Lower lobe of right lung (tissue), 2 donors: ENCODE measurements at places on chromosomes 11 and 22.

DNA sequence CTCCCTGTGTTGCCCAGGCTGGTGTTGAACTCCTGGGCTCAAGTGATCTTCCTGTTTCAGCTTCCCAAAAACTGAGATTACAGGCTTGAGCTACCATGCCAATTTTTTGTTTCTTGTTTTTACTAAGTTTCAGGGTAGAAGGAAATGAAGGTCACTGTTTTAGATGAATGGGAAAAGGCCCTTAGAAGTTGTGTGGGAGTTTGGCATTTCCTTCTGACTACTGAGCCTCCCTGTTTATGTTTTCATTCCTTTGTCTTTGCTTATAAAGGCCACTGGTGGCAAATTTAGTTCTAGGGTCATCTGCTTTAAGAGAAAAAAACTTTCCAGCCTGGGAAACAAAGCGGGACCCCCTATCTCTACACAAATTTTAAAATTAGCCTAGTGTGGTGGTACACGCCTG is 22.1 kb downstream of the SRPRA start:
- no peak for DNase-seq

- no peak for DNase-seq
Observed at GRCh38 chr11:61055776-61056175, 46.5 kb upstream of the CD5 start.

- no peak for DNase-seq
Observed at GRCh38 chr22:48098243-48098920, 1335.9 kb downstream of the TBC1D22A start.

DNA sequence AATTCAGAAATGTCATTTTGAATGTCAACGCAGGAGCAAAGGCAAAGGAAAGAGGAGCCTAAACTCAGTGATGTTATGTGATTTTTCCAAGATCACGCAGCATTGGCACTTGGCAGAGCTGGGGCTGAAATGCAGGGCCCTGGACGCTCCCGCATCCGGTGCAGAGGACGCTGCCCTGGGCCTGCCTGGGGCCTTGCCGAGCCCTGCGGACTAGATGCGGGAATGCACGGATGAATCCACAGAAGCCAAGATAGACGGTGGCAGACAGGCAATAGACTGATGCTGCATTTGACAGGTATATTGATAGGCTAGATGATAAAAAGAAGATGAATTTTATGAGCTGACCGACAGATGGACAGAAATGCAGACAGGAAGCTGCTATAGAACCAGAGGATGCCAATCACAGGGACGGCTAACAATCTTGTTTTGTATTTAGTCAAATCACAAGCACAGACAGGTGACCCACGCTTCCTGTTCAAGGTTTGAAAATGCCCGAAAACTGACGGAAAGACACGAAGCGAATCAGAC is 696 bp upstream of the MARK2 start:
- no peak for DNase-seq

- no peak for DNase-seq
Observed at GRCh38 chr11:59154610-59155009, 12.0 kb downstream of the FAM111A start.

- DNase-seq: no peak
Observed at GRCh38 chr11:4049006-4049405, 45.6 kb upstream of the RRM1 start.

GRCh38 chr11:19547044-19547443 is 165.6 kb upstream of the NAV2 start:
- no peak for DNase-seq

GRCh38 chr11:131185915-131186314 is 184.5 kb upstream of the NTM start:
- no peak for DNase-seq

GRCh38 chr11:121650351-121651256 is 197.8 kb upstream of the SORL1-AS1 start:
- no peak for DNase-seq

DNA sequence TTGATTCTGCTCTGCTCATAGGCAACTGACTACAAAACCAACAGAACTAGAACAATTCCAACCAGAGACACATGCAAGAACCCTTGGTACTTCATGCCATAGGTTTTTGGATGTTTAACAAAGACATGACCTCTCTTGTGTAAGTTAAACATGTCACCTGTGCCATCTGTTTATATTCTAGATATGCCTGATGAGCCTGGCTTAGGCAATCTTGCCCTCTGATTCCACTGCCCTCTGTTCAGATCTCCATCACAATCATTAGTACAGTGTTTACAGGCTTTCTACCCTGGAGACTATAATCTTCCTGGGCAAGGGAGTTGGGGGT is 40.8 kb downstream of the ABTB2 start:
- no peak for DNase-seq

- peak; percentile 92 for DNase-seq
Observed at GRCh38 chr11:68014157-68014946, 4.2 kb downstream of the ALDH3B1 start.

DNA sequence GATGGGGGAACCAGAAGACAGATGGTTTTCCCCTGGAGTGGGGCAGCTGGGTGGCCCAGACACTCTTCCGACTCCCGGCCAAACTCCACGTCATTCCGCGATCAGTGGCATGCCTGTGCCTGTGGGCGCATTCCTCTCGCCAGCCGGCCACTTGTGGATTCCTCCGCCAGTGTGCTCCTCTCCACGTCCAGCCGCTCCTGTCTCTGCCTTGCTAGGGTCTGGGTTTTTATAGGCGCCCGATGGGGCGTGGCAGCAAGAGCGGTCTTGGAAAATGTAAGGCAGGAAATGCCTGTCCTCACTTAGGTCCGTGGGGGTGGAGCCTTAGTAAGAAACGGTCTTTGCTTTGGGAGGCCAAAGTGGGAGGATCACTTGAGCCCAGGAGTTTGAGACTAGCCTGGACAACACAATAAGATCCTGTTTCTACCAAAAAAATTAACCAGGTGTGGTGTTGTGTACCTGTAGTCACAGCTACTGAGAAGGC is 81.6 kb upstream of the SEPTIN5 start:
- no peak for DNase-seq

- no peak for DNase-seq
Observed at GRCh38 chr11:72569966-72570892, 104.0 kb downstream of the PDE2A start.

DNA sequence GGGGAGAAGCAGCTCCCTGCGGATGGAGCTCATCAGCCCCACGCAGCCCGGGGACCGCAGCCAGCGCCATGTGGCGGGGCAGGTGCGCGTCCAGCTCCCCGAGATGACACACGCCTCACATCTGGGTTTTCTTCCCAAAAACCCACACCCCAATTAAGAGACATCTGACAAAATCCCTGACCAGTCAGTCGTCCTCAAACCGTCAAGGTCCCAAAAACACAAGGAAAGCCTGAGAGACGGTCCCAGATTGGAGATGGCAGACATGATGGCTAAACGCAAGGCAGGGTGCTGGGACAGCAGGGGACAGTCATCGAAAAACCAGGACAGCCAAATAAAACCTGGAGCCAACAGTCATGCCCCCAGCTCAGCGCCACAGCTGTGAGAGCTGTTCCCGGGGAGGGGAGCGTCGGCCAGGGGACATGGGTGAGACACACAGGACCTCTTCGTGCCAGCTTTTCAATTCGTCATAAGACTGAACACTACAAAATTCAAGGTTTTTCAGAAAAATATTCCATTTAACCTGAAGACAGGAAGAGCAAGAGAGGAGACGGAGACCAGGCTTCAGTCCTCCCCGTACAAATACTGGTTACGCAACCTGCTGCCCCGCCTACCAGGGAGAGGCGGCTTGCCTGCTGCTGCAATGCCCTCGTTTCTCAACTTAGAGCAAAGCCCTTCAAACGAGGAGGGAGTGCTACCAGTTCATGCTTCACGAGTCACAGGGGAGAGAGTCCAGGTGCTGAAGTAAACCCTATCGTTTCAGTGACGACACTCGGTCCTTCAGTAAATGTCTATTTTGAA is 10.5 kb downstream of the TOLLIP start:
- peak; percentile 93 for DNase-seq

- peak; percentile 93 for DNase-seq
Observed at GRCh38 chr11:68843703-68844312, 2.1 kb upstream of the CPT1A start.

DNA sequence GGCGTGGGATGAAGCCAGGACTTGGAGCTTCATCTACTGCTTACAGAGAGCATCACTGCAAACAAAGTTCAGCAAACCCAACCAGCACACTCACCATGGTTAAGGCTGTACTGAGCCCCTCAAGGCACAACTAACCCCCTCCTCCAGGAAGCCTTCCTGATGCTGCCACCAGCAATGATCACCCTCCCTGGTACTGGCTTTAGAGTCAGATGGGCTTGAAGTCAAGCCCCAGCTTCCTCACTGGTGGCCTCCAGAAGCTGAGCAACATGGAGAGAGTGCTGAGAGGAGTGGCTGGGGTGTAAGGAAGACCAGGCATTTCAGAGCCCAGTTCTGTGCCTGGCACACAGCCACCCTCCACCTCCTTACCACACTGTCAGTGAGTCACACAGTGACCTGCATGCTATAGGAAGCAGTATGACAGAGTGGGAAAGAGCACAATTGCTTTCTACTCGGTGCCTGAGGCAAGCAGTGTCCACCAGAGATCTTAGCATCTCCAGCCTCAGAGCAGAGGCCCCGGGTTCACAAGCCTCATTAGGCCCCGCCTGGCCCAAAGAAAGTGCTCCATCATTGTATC is 24.7 kb upstream of the BAIAP2L2 start:
- no peak for DNase-seq

GRCh38 chr11:124442442-124442841 is 3.1 kb downstream of the OR8B8 start:
- DNase-seq: no peak

- DNase-seq: no peak
Observed at GRCh38 chr11:64586366-64586765, 4.7 kb upstream of the SLC22A12 start.

DNA sequence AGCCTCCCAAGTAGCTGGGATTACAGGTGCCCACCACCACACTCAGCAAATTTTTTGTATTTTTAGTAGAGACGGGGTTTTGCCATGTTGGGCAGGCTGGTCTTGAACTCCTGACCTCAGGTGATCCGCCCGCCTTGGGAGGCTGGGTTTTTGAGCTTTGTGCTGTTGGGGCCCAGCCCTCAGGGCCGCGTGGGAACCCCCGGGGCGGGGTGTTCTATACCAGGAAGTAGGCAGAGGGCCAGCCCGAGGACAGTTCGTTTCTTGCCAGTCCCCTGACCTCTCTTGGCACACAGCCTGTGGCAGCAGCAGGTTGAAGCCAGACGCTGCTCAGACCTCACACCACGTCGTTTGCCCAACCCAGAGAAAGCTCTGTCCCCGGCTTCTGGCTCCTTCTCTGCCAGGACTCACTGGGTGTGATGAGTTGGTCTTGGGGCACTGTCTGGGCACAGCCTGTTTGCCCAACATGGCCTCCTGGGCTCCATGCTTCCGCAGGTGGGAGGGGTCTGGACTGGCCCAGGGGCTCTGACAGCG is 24.9 kb upstream of the CHKA start:
- peak; percentile 98 for DNase-seq

GRCh38 chr11:114179234-114179941 is 116.8 kb upstream of the NNMT start:
- peak; percentile 84 for DNase-seq

DNA sequence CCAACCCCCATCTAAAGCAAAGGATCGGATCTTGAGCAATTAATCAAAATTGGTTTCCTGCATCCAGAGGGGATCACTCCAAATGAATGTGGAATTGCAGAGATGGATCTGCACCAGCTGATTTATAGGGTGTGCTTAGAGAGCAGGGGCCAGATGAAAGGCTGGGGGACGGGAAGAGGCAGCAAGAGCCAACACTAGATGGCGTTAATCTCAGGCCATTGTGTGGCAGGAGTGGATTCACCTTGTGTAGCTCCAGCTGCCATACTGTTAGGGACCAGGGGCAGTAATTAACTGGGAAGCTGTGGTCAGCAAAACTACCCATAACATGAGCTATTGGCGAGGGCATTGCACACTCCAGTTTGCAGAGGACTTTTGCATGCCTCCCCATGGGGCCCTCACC is 35.6 kb downstream of the SERPINH1 start:
- no peak for DNase-seq

DNA sequence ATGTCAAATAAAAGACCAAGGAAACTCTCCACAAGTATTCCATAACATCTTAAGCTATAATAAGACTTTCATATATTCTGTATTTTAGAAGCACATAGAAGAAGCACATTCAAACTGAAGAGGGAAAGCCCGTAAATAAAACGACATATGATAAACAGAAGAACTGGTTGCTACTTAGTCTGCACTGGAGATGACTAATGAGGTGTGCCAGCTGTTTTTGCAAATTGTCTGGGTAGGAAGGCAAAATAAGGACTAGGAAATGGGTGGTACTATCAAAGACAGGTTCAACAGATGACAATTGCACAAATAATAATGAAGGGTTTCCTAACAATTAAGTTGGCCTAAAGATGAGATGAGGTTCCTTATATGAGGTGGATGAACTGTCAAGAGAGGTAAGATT is 593.2 kb upstream of the CCDC179 start:
- no peak for DNase-seq

DNA sequence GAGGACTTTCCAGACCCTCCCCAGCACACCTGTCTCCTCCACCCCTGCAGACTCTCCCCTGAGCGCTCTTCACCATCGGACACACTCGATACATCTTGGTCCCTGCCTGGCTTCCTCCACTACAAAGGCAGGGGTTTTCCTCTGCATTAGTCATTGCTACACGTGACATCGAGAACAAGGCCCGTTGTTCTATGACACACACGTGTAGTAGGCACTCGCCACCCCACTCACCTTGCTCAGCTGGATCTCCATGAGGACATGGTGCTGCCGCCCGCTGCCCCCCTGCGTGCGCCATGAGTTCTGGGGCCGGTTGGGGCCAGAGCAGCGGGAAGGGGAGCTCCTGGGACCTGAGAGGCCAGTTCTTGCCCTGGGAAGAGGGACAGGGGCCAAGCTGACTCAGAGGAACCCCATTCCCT is 16.7 kb downstream of the ATG2A start:
- DNase-seq: no peak

DNA sequence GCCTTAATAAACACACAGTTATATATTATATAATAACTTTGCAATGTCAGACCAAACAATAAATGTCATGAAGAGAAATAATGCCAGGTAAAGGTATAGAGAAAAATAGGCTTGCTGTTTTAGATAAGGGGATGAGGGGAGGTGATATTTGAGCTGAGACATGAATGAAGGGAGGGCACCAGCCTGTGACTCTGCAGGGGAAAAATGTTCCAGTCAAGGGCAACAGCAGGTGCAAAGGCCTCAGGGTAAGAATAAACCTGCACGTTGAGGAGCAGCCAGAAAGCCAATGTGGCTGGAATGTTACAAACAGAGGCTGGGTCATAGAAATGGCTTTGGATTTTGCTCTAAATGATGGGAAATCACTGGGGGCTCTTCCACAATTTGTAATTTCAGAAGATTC is 519.6 kb downstream of the SOX6 start:
- DNase-seq: no peak
